ENCODE measurements at places on chromosomes 3 and 15.

GRCh38 chr15:73873889-73874511 is 636 bp downstream of the TBC1D21 start:
- peak; percentile 55 for DNase-seq

DNA sequence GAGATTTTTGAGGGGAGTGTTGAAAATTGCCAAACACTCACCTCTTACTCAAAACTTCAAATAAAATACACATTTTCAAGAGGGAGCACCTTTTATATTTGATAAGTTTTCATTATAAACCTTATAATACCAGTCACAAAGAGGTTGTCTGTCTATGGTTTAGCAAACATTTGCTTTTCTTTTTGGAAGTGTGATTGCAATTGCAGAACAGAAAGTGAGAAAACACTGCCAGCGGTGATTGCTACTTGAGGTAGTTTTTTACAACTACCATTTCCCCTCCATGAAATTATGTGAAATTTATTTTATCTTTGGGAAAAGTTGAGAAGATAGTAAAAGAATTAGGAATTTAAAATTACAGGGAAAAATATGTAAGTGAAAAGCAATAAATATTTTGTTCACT is 20.1 kb downstream of the DIPK2A start:
- no peak for DNase-seq

DNA sequence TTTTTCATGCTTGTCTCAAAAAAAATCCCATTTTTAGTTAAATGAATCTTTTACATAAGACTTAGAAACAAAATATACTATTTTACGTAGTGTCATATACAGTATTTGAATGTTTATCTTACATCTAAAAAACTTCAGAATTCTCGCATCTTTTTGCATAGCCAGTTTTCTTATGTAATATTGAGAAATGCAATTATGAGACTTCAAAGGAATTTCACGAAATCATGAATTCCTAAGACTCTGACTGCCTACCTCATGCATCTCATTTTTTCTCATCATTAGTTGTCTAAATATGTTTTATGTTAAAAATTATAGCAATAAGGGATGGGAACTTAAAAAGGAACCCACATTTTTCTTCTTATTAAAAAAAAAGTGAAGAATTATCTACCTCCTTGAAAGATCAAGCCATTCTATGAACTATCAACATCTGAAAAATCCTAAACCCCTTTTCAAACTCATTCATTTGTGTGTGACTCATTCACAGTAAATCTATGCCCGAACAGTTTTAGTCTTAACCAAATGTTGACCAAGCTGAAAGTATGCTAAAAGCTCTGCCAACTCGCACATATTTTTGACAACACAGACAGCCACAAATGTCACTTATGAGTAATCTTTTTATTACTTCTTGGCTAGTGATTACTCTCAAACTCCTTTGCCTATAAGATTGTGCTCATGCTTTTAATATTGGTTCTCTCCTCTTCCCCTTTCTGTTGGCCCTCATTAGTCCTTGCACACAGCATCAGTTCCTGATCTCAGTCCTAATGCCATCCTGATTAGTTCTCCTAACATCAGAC is 115.9 kb downstream of the DCLK3 start:
- DNase-seq: peak; percentile 88

- peak; percentile 82 for DNase-seq
Measured at GRCh38 chr3:142028243-142028777, 121.0 kb downstream of the TFDP2 start.
